Midbrain (tissue), 1 donor: ENCODE measurements at places on chromosomes 3 and 15.

DNA sequence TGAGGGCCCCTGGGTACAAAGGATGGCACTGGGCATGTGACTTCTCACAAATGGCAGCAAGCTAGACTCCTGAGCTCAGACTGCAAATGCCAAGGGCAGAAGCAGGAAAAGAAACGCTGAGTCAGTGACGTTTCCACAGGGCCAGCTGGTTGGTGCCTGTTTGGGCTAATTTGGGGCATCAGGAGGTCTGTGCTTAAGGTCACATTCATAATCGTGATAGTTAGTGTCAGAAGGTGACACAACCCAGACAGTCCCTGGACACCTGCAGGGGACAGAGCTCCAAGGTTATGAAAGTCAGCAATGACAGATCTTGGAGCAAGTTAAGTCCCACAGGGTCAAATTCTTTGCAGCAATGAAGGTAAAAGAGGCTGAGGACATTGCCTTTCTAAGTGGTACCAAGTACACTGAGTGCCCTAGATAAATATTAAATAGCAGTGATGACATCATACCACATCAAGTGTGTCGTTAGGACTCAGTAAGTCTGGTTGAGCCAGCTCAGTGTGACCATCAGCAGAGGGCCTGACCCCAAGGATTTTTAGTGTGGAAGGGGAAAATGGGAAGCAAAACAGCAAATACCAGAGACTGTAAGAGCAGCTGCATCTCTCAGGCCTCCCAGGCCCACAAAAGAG, 556.9 kb upstream of the CFAP20DC start:
- DNase-seq, result no peak

GRCh38 chr3:28598165-28598564, 249.5 kb upstream of the AZI2 start:
- no peak for DNase-seq

- no peak for DNase-seq
Measured at GRCh38 chr3:32200490-32200889, 38.0 kb upstream of the CMTM8 start.

GRCh38 chr3:24522146-24522579, 27.5 kb upstream of the THRB start:
- DNase-seq, result no peak

DNA sequence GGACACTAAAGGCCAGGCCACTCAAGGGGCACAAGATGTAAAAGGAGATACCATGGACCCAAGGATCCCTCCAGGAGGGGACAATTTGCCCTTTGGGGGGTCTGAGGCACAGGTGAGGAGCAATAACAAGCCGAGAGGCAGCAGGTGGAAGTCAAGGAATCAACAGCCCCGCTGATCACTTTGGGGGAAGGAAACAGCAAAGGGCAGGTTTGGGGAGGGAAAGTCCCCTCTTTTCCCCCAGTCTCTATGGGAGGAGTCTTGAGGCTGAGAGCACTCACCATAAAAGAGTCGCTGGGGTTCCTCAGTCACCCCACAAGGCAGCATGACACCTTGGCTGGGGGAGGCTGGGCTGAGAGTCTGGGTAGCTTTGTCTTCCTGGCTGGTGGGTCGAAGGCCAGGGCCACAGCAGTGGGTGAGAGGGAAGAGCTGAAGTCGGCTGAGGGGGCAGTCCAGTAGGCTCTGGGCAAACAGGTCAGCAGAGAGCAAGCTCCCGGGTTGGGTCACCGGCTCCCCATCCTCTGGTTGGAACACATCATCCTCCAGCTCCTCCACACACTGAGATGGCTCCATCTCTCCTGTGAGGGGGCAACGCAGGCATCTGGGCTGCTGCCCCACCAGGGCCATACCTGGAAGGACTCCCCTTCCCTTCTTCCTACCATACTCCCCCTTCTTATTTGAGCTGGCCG, 3.0 kb downstream of the BMF start:
- no peak for DNase-seq

- no peak for DNase-seq
Measured at GRCh38 chr15:92197746-92198145, 195.9 kb upstream of the ST8SIA2 start.

DNA sequence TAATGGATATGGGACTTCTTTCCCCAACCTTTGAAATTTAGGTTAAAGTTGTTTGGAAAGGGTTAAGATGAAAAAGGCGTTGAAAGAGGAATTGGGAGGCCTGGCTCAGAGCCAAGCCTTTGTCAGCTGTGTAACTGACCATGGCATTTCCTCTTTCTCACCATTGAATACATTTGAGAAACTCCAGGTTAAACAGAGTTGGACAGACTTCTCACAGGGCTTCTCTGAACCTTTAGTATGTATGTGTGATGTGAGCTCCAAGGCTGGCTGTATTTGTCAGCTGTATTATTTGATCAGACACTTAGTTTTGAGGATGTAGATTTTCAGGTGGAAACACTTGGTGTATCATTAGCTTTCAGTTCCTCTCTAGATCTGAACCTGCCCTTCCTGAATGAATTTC, 136.4 kb upstream of the GOLGA6L4 start:
- no peak for DNase-seq

- no peak for DNase-seq
Measured at GRCh38 chr3:177300039-177300833, 103.0 kb upstream of the TBL1XR1 start.

DNA sequence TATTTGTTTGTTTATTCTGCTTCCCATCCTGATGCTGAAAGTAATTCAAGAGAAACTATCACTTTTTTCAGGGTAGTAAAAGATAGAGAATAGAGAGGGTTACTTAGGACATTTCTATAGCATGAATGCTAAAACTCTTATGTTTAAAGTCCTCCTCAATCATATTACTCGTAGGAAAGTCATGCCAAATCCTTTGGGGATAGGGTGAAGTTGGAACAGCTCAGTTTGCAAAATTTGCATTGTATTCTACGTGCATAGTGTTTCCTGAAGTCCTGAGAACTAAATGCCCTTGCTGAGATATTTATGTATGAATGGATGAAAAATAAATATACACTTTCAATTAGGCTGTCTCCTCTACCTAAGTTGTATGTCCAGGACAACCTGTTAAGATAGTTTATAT, 14.6 kb downstream of the PLSCR5 start:
- no peak for DNase-seq

DNA sequence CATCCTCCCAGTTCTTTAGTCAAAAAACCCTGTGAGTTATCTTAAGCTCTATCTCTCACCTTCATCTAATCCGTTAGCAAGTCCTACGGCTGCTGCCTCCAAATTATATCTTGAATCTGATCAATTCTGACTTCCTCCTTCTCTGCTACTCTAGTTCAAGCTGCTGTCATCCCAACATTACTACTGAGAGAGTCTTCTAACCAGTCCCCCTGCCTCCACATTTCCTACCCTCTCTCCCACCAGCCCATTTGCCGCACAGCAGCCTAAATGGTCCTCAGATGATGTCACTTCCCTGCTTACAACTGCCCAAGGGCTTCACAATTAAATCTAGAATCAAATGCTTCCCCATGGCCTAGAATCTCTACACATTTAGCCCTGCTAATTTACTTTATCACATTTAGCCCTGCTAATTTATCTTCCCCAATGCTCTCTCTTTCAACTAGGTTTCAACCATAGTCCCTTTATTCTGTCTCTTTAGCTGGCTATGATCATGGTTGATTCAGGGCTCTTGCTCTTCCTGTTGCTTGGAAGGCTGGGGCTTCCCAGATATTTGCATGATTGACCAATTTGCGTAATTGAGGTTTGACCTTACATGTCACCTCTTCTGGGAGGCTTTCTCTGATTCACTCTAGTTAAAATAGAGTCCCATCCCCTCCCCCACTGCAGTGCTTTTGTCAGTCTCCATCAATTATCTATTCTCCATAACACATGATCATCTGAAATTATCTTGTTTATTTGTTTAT, 11.0 kb upstream of the ARL14 start:
- no peak for DNase-seq

GRCh38 chr3:152256851-152257562, 11.7 kb upstream of the MBNL1 start:
- no peak for DNase-seq

- DNase-seq, result no peak
Measured at GRCh38 chr3:149933858-149934257, 36.8 kb downstream of the PFN2 start.
